NAMALWA (cell line): ENCODE measurements at places on chromosomes 13 and 19.

DNA sequence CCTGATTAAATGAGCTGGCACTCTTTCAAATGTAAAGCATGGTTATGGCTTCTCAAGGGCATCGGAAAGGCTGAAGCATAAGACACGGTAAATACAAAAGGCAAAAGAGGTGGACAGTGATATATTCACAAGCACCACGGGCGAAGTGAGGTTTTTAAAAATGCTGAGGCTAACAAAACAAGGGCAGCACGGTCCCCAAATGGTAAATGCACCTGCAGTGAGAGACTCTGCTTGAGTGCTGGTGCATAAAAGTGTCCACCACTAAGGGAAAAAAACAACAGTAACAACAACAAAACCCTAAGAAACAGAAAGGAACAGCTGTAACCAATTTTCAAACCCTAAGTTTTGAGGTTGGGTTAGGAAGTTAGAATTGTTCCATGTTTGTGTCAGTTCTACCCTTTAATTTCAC lies 234.9 kb downstream of the PCDH9 start:
- DNase-seq: peak; percentile 97

DNA sequence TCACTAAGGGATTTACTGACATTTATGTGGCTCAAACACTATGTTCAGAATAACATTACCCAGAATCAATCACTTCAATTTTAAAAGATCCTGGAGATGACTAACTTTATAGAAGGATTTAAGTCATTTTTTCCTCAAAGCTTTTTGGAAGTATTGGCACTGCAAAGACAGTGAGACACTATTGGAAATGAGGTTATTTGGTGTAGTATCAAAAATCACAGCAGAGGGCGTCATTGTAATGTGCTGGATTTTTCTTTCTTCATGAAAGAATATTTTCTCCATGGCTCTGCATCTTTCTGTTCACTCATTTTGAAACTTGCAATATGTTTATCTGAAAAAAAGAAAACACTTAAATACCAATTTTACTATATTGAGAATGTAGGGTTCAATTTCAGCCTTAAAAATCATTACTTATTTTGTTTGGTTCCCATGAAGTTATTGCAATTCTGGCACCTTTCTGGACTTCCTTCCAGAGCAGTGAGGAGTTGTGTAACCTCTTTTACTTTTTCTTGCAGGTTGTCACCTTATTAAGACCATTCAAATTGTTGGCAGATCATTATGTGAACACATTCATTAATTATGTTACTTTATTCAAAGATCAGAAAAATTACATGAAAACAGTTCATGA lies 3.7 kb upstream of the CSNK1A1L start:
- peak; percentile 53 for DNase-seq

DNA sequence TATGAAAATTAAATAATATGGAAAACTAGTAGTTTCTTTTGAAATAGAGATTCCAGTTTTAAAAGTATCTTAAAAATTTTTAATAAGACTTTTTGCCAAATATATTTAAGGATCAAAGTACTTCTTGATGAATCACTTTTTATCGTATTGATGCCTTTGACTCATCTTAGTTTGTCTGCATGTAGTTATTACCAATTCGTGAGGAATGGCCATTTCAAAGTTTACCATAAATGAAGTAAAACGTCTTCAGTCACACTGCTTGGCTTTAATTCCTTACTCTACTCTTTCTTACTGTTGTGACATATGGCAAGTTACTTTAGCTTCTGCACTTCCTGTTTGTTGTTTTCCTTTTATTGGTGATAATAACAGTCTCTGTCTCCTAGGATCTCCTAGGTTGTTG lies 38.3 kb downstream of the NDFIP2 start:
- no peak for DNase-seq

GRCh38 chr19:3467437-3468198 lies 12.7 kb downstream of the SMIM24 start:
- DNase-seq: no peak

DNA sequence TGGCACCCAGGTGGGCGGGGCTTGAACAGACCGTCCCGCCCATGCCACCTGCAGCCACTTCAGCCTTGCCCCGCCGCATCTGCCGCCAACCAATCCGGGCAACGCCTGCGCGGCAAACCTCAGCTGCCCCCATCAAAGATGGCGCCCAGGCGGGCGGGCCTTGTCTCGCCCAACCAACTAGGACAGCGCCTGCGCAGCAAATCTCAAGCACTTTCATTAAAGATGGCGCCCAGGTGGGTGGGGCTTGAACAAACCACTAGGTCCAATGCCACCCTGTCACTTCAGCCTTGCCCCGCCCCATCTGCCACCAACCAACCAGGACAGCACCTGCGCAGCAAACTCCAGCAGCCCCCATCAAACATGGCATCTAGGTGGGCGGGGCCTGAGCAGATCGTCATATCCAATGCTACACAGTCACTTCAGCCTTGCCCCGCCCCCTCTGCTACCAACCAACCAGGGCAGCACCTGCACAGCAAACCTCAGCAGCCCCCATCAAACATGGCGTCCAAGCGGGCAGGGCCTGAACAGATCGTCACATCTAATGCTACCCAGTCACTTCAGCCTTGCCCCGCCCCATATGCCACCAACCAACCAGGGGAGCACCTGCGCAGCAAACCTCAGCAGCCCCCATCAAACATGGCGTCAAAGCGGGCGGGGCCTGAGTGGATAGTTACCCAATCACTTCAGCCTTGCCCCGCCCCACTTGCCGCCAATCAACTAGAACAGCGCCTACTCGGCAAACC lies 1.4 kb downstream of the PEG3 start:
- peak; percentile 18 for DNase-seq

DNA sequence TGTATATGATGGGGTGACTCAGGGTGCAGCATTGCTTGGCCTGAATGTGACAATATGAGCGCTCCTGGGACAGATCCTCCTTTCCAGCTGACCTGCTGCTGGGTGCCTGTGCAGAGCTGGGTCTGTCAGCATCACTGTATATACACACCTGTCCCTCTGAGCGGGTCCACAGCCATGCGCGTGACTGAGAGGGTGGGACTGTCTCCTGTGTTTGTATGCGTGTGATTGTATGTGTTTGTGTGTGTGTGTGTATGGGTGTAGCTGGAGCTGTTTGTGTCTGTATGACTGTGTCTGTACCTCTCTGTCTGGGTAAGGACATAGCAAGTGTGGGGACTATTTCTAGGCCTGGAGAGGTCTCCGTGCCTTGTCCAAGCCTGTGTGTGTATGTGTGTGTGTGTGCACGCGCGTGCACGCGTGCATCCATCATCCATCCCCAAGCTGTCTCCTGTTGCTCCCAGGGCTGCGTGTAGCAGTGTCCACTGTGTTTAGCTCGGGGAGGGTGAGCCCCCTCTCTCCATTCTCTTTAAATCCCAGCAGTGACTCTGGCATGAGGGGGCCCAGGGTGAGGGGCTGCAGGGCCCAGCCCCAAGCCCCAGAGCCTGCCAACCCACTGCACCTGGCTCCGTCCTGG lies 8.3 kb downstream of the IGLON5 start:
- no peak for DNase-seq

DNA sequence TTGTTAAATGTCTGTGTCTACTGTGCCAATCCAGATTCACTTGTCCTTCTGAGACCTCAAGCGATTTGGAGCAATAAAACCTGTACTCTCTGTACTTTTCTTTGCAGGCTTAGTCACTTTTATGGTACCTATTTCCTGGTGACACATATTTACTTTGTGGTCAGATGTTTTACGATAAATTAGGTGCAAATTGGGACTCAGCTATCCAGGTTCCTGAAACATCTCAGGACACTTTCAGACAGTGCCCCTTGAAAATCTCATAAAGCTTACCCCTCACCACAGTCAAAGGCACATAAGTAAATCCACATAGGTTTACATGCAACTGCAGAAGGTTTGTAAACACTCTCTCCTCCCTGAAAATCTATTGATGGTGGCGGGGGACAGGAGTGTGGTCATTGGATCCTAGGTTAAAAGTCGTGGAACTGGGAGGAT lies 438.8 kb downstream of the EFNB2 start:
- DNase-seq: no peak

GRCh38 chr19:38868551-38868950 lies 9.5 kb downstream of the RINL start:
- DNase-seq: no peak

DNA sequence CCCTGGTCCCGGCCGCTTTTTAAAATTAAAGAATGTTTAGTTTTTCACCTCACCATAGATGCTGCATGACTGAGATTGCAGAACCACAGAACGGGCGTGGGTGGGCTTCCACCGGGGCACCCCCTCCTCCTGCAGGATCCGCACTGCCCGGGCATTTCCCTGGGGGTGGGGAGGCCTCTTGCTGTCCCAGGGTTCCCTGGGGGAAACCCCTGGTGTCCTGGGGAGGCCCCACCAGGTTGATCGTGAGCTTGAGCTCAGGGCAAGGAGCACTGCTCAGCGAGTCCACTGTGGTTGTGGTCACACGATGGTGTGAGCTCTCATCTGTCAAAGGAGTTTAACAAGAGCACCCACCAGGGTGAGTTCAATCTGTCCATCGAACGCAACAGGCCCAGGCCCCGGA lies 11.4 kb upstream of the TCF3 start:
- no peak for DNase-seq

- DNase-seq: no peak
These were observed 1.7 kb upstream of the C19orf85 start for GRCh38 chr19:55466241-55466614.

DNA sequence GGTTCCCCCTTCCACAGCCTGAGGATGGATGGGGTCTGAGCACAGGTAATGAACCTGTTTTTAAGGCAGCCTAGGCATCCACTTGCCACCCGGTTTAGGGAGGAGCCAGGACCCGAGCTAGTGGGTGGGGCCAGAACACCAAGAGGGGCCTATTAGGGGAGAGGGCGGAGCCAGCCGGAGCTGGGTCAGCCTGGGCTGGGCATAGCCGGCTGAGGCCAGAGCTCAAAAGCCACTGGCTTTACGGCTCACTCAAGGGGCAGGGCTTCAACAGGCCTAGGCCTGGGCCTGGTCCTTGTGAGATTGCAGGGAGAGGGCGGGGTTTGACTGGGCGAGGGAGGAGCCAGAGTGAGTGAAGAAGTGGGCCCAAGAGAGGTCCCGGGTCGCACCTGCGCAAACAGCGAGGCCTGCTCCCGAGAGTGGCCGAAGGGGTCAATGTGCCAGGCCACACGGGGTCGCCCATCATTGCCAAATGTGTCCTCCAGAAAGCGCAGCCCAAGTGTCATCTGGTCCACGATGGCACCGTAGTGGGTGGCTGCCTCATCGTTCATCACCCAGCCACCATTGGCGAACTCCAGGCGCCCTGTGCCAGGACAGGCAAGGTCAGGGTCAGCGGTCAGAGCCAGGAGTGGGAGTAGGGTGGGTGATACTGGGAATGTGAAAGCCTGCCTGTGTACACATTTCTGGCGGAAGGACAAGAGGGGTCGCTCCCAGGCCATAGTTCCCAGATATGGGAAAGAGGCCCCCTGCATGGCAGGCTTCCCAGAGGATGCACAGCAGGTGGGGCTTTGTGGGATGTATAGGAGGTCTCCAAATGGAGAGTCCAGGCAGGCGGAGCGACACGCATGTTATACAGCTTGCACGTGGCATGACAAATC lies 1.9 kb downstream of the MAN2B1 start:
- peak; percentile 47 for DNase-seq

- no peak for DNase-seq
These were observed 64.6 kb downstream of the GGACT start for GRCh38 chr13:100523981-100524386.

GRCh38 chr13:39269411-39269810 lies 231.2 kb downstream of the NHLRC3 start:
- DNase-seq: no peak

GRCh38 chr19:4567584-4568071 lies 8.1 kb upstream of the SEMA6B start:
- peak; percentile 72 for DNase-seq

- DNase-seq: no peak
These were observed 147.7 kb upstream of the SOX1 start for GRCh38 chr13:111919286-111919685.

DNA sequence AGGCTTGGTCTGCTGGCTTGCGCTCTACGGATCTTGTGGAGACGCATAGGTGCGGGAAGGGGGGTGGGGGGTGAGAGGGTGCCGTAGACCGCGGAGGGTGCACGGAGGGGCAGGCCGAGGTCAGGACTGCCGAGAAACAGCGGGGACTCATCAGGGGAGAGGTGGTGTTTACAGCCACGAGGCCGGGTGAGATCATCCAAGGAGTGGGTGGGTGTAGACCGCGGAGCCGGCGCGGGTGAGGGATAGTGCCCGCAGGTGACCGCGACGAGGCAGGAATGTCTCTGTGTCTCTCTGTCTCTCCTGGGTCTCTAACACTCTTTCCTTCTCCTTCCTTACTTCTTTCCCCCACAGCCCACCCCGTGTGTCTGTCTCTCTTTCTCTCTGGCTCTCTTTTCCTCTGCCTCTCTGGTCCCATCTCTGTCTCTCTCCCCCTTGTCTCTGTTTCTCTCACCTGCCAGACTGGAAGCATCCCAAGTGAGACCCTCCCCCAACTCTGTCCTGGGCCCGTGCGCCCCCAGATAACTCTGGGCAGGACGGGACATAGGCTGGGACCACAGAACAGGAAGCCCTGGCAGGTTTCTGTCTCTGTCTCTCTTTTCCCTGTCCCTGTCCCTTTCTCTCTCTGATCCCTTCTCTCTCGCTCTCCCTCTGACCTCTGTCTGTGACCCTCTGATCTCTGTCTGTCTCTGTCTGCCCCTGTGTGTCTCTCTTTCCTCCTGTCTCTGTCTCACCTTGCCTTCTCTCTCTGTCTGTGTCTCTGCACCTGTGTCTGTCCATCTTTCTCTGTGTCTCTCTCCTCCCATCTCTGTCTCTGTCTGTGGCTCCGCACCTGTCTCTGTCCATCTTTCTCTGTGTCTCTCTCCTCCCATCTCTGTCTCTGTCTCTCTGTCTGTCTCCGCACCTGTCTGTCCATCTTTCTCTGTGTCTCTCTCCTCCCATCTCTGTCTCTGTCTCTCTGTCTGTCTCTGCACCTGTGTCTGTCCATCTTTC lies 1.8 kb upstream of the KLK4 start:
- DNase-seq: no peak

- DNase-seq: no peak
These were observed 6.4 kb downstream of the CEACAM3 start for GRCh38 chr19:41802770-41803169.

DNA sequence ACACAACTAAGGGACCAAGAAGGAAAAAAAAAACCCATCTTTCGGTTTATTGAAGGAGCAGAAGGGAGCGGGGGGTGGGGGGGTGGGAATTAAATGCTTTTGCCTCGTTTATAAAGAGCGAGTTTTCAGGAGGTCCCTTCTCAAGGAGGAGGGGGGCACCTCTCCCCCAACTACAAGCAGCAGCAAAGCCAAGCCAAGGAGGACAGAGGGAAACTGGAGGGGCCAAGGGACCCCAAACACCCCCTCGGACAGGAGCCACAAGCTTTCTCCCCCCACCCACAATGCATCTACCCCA lies 2.4 kb downstream of the IRF2BP1 start:
- DNase-seq: no peak

DNA sequence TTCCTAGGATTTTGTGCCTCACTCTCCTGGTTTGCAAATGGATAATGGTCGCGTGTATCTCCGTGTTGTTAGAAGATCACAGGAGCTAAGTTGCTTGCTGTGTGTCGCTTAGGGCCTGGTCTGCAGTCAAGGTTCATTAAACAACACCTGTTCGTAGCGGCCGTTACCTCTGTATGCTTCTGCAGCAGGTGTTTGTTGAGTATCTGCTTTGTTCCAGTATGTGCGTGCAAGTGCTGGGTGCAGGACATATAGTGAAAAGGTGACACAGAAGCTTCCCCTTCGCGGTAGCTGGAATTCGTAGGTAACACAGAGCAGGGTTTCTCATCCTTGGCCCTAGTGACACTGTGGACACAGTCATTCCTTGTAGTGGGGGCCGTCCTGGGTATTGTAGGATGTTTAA lies 5.4 kb downstream of the MED25 start:
- DNase-seq: peak; percentile 56
